ENCODE measurements at places on chromosomes 2 and 18.

DNA sequence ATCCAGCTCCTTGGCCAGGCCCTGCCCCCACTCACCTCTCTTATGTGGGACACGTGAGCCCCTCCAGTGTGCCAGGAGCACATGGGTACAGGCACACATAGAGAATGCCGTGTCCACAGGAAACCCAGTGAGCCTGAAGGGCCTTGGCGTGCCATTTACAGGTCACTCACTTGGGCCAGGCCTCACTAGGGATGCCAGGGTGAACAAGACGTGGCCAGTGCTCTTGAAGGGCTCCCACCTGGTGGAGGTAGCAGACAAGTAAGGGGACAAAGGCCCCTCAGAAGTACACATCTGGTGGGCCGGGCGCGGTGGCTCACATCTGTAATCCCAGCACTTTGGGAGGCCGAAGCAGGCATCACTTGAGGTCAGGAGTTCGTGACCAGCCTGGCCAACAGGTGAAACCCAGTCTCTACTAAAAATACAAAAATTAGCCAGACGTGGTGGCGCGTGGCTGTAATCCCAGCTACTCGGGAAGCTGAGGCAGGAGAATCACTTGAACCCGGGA lies 15.1 kb upstream of the C1QL2 start:
- no peak for DNase-seq

DNA sequence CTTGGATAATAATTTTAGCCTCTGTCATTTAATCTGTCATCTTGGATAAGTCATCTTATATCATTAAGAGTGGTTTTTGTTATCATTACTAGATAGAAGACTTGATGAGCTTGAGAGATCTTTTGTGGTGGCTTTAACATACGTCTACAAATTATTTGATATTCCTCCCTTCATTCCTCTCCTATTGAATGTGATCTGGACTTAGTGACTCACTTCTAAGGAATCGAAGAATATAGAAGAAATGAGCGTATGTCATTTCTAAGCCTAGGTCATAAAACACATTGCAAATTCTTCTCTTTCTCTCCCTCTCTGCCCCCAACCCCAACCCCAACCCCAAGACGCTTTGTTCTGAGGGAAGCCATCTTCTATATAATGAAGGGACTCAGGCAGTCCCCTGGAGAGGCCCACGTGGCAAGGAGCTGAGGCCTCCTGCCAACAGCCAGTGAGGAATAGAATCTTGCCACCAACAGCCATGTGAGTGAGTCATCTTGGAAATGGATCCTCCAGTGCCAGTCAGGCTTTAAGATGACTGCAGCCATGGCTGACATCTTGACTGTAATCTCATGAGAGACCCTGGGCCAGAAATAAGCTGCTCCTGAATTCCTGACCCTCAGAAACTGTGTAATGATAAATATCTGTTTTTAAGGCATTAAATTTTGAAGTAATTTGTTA lies 221.6 kb upstream of the SP5 start:
- DNase-seq, result no peak

GRCh38 chr2:240960971-240961876 lies 37.2 kb upstream of the SNED1 start:
- DNase-seq, result no peak

GRCh38 chr18:31430072-31430471 lies 17.5 kb upstream of the DSG3 start:
- no peak for DNase-seq

GRCh38 chr2:142308744-142309143 lies 177.9 kb upstream of the LRP1B start:
- DNase-seq, result no peak

DNA sequence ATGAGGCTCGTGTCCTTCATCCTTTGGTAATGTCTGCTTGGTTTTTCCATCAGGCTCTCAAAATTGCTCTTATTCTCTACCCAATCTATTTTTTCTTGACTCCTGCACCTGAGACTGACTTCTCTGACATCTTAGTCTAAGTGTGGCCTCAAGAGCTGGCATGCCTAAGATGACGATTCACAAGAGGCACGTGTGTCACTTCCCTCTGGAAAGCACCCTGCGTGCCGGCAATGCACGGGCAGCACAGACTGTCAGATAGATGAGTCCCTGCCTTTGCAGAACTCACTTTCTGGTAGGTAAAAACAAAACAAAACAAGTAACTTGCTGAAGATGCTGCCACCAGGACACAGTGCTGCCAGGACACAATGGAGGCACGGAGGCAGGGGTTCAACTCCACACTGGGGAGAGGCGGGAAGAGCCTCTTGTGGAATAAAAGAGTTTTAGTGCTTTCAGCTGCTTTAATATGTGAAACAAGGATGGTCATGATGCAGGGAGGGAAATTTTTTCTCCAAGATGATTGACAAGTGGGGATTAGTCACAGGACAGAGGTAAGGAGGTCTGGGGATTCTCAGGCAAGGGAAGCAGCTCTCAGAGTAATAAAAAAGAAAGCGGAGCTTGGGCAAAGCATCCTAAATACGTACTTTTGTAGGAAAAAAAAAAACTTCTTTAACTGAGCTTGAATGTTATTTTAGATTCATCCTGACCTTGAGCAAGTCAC lies 27.3 kb downstream of the CYB5A start:
- DNase-seq, result no peak

DNA sequence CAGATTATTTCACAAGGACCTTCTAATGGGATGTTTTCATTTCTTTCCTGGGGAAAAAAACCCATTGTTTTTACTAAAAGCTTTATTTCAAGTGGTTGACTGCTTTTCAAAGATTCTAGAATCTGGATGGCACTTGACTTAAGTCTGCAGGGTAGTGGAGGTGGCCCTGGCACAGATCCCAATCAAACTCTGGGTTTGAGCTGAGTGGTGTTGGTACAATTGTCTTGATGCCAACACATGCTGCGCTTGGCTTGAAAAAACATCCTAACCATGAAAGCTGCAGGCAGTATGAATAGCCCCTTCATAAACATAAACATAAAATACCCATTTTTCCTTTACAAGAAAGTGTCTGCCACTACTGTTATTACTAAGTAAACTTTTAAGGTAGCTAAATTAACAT lies 3.6 kb downstream of the PAPOLG start:
- DNase-seq, result no peak

DNA sequence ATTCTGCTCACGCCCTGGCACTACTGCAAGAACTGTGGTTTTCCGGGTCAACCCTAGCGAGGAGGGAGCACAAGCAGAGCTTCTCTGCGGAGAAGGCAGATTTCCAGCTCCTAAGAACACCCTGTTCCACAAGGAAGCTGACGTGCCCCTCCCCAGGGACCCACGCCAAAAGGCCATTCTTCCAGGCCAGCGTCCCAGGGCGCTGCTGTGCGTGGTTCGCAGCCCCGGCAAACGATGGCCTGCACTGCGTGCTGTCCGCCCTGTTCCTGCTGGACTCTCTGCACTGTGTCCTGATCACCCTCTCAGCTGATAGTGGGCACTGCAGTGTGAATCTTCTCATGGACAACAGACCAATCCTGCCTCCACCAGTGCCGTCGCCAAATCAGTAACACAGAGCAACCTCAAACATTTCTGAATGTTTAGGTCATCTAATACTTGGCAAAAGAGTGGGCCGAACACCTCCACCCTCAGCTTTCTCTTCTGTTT lies 49.1 kb downstream of the ADI1 start:
- no peak for DNase-seq

DNA sequence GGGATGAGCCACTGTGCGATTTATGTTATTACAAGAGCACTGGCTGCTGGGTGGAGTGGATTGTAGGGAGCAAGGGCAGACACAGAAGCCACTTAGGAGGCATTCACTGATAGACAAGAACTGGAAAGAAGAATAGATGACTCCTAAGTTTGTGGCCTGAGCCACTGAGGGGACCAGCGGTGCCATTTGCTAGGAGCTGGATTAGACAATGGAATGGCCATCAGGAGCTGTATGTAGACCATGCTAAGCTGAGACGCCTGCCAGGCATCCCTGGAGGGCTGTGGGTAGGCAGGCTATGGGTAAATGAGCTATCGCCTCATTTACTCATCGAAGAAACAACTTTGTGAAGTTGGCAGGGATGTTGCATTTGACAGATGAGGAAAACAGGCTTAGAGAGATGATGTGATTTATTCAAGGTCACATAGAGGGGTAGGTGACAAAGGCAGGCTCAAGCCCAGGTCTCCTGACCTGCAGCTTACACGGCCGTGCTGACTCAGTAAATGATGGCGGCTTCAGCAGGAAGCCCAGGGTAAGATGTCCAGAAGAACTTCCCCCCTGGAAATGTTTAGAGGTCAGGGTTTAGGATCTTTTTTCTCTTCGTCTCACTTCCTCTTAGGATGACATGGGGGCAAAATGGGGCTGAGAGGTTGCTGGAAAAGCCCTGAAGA lies 2.8 kb downstream of the MFSD2B start:
- DNase-seq, result no peak

DNA sequence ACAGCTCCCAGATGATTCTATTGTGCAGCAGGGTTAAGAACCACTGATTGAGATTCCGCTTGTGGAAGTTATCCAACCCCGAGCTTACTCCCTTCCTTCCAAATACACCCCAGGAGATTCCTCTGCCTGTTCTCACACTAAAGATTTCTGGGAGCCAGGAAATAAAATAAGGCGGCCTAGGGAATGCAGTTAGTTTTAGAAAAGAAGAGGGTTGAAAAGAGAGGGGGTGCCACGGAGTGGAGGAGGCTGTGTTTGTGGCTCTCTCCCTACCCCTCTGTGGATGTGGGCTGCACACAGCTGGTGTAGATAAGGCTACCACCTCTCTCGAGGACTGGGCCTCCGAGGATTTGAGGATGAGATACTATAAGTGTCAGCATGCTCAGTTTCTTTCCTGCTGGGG lies 25.1 kb upstream of the SP3 start:
- no peak for DNase-seq

DNA sequence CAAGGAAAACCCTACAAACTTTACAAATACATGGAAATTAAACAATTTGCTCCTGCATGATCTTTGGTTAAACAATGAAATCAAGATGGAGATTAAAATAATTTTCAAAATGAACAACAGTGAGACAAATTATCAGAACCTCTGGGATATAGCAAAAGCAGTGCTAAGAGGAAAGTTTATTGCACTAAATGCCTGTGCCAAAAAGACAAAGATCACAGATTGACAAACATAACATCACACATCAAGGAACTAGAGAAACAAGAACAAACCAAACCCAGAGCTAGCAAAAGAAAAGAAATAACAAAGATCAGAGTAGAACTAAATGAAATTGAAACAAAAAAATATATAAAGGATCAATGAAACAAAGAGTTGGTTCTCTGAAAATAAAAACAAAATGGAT lies 95.2 kb upstream of the FBXO11 start:
- no peak for DNase-seq

- no peak for DNase-seq
Measured at GRCh38 chr2:121289271-121289670, 4.3 kb upstream of the TFCP2L1 start.

DNA sequence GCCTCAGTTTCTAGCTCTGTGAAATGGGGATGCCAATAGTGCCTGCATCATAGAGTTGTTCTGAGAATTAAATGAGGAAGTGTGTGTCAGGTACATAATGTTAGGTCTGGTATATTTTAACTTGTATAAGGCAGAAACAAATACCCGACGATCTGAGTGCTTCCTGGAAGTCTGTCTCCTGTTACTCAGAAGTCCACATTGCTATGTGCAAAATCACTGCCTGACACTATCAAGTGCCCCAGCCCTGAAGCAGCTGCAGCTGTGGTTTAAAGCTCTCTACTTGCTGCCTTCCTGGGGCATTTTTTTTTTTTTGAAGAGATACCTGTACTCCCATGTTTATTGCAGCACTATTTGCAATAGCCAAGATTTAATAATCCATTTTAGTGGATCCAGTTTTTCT lies 125.3 kb downstream of the SLC4A3 start:
- no peak for DNase-seq

DNA sequence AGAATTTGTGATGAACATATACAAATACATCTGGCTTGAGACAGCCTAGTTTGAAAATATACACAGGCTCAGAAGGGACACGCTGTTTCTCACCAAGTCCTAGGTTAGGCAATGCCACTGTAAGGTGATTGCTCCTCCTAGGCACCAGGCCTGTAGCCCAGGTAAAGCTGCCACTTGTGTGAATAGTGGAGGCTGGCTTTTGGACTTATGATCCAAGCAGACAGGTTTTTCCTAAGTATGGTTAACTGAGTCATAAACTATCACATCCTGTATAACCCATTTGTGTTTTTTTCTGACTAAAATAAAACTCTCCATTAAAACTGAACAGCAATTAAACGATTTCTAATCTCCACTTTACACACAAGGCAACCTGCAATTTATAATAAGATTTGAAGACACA lies 81.0 kb downstream of the SEMA4F start:
- peak; percentile 45 for DNase-seq

GRCh38 chr18:48051945-48052840 lies 121.7 kb upstream of the SMAD2 start:
- no peak for DNase-seq

- DNase-seq, result no peak
Measured at GRCh38 chr2:224242561-224242960, 159.3 kb downstream of the FAM124B start.

- DNase-seq, result no peak
Measured at GRCh38 chr18:37769826-37770225, 204.2 kb upstream of the CELF4 start.

- DNase-seq, result no peak
Measured at GRCh38 chr18:26432651-26433424, 115.5 kb downstream of the KCTD1 start.

- DNase-seq, result no peak
Measured at GRCh38 chr2:60677356-60677755, 78.7 kb upstream of the PAPOLG start.
